Activated naive CD4-positive, alpha-beta T cell treated with anti-CD3 and anti-CD28 coated beads for 36 hours (primary cell): ENCODE measurements at places on chromosomes 12 and 14. TPM values are rescaled to one million over a fixed set of nuclear protein-coding genes. Genes with fewer than 3 reads are reported as not detected.

Gene PARPBP
- total RNA-seq: 28.8 TPM

Gene CIT
- total RNA-seq: 78.8 TPM

Gene CCDC175
- total RNA-seq: not detected

Gene BRF1
- total RNA-seq: 20.6 TPM

Gene LHX5
- total RNA-seq: not detected

Gene GPR162
- total RNA-seq: not detected

Gene LMNTD1
- total RNA-seq: not detected

Gene IL22
- total RNA-seq: not detected

Gene IL31
- not detected for total RNA-seq

Gene ALKBH2
- 31.1 TPM for total RNA-seq

Gene LRRC10
- not detected for total RNA-seq
